ENCODE measurements at places on chromosomes 13 and 19. TPM values are rescaled to one million over a fixed set of nuclear protein-coding genes. Genes with fewer than 3 reads are reported as not detected.

- no peak overlapping the region for H3K27ac ChIP-seq
- DNase-seq = no peak
- H3K4me3 ChIP-seq = no peak overlapping the region
- H3K36me3 ChIP-seq = no peaks in the 10 kb centered on the region
- H3K27me3 ChIP-seq = no peaks in the 10 kb centered on the region
- H3K4me1 ChIP-seq = no peaks in the 10 kb centered on the region
Observed at GRCh38 chr13:48393030-48393697, 19.7 kb downstream of the LPAR6 start.

DNA sequence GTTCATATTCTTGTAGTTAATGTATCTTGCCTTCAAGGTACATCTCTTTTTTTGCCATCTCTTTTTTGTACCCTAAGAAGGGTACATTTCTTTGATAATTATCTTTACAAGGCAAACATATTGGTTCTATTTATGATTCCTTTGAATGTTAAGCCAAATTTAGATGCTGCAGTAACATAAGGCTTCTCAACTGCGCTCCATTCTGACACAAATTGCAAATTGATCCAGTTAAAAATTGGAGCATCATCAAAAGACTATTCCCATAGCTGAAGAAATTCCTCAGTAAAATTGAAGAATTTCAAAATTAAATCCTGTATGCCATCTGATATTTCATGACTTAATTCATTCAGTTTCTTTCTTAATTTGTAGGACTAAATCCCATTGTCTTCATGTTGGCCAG is 2.7 kb upstream of the ZNF780A start:
- H3K27ac ChIP-seq = no peak overlapping the region
- no peaks in the 10 kb centered on the region for H3K4me1 ChIP-seq

- H3K36me3 ChIP-seq = no peaks in the 10 kb centered on the region
- H3K27me3 ChIP-seq = peaks cover 6% of the 10 kb centered on the region
- DNase-seq = peak; percentile 73
- H3K27ac ChIP-seq = no peak overlapping the region
- peak overlapping the region; percentile 91 for H3K4me3 ChIP-seq
Observed at GRCh38 chr13:41960211-41960636, 685 bp downstream of the VWA8 start.

The INSR gene
- total RNA-seq = 40.0 TPM

The ZNF799 gene
- total RNA-seq = 8.6 TPM

The ENOX1 gene
- total RNA-seq = 0.07 TPM

DNA sequence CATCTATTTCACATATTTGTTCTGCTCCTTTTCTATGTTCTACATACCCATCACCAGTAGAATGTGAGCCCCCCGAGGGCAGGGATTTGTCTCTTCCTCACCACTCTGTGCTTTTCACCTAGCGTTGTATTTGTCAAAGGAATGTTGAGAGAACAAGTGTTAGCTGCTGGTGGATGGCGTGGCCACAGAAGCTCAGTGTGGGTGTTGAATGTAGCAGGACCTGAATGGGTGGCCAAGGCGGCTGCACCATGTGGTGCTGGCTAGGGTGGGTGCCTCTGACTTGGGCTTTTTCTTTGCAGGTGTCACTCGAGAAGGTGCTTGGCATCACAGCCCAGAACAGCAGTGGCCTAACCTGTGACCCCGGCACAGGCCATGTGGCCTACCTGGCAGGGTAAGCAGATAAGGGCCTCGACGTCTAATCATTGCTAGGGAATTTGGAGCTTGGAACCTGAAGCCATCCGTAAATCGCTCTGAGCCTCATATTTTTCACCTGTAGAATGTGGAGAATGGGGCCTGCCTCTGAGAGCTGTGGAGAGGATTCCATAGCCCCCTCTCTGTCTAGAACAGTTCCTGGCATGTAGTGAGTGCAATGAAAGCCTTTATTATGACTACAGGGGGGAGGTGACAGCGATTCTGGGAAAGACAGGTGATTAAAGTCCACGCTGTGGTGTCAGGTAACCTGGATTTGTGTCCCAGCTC is 3.9 kb downstream of the WDR62 start:
- DNase-seq = no peak
- peaks cover 3% of the 10 kb centered on the region for H3K4me1 ChIP-seq
- peak overlapping the region; percentile 31 for H3K4me3 ChIP-seq
- no peak overlapping the region for H3K27ac ChIP-seq
- H3K27me3 ChIP-seq = no peaks in the 10 kb centered on the region

GRCh38 chr13:90070362-90070761 is 1277.1 kb upstream of the MIR17HG start:
- H3K4me1 ChIP-seq = no peaks in the 10 kb centered on the region
- no peak overlapping the region for H3K27ac ChIP-seq
- no peaks in the 10 kb centered on the region for H3K36me3 ChIP-seq
- H3K27me3 ChIP-seq = no peaks in the 10 kb centered on the region
- no peak overlapping the region for H3K4me3 ChIP-seq

DNA sequence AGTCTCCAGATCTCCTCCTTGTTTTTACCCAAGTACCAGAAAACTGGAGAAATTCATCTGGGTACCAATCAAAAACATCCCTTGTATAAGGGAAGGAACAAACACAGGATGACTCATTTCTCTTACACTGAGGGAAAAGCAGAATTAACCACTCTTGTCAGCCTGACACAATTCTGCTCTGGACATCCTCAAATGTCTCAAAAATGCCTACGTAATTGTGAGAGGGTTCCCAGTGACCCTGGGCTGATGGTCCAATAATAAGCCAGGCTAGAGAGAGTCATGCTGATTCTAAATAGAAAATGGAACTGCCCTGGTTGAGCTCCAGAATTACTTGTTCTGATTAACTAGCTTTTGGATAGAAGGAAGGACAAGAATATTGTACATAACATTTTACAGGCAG is 14.5 kb downstream of the ZNF708 start:
- no peak overlapping the region for H3K4me3 ChIP-seq
- H3K36me3 ChIP-seq = peaks cover 35% of the 10 kb centered on the region
- DNase-seq = no peak
- H3K27me3 ChIP-seq = no peaks in the 10 kb centered on the region
- H3K27ac ChIP-seq = no peak overlapping the region
- no peaks in the 10 kb centered on the region for H3K4me1 ChIP-seq

DNA sequence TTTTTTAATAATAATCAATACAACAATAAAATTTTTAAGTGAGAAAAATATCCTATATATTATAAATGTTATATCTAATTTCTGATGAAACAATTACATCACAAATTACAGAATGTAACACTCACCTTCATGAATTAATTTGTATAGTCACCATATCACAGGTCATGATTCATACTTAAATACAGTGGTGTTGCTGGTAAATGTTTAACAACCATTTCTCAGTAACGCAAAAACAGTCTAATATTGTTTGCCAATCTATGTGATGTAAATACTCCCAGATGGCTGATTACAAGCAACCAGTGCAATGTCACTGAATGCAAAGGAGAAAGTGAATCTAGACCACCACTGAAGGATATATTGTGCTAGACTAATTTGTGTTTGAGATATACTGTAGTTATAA is 97.5 kb downstream of the DIAPH3 start:
- no peak for DNase-seq
- H3K4me1 ChIP-seq = no peaks in the 10 kb centered on the region
- no peak overlapping the region for H3K27ac ChIP-seq
- H3K27me3 ChIP-seq = no peaks in the 10 kb centered on the region
- H3K4me3 ChIP-seq = no peak overlapping the region
- H3K36me3 ChIP-seq = peaks cover 92% of the 10 kb centered on the region

The RASL11A gene
- 1.1 TPM for total RNA-seq

DNA sequence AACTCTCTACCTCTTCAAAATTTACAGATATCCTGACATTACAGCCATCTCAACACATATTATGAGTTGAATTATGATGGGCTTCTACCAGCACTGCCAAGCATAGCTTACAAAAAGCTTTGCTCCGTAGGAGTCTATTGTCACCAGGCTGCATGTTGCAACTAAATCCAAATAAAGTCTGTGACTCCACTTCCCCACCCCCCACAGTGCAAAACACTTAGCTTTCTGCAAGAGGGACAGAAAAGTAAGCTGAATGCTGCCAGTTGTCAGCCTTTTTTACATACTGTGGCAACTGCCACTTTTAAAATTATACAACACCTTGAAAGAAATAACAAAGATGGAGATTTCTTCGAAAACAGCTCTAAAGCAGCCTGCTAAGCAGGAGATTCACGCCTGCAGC is 189.1 kb downstream of the FGF14 start:
- H3K36me3 ChIP-seq = no peaks in the 10 kb centered on the region
- peaks cover 9% of the 10 kb centered on the region for H3K4me1 ChIP-seq
- DNase-seq = peak; percentile 73
- no peak overlapping the region for H3K27ac ChIP-seq
- no peaks in the 10 kb centered on the region for H3K27me3 ChIP-seq
- H3K4me3 ChIP-seq = no peak overlapping the region
